ENCODE measurements at places on chromosomes 11 and 22.

DNA sequence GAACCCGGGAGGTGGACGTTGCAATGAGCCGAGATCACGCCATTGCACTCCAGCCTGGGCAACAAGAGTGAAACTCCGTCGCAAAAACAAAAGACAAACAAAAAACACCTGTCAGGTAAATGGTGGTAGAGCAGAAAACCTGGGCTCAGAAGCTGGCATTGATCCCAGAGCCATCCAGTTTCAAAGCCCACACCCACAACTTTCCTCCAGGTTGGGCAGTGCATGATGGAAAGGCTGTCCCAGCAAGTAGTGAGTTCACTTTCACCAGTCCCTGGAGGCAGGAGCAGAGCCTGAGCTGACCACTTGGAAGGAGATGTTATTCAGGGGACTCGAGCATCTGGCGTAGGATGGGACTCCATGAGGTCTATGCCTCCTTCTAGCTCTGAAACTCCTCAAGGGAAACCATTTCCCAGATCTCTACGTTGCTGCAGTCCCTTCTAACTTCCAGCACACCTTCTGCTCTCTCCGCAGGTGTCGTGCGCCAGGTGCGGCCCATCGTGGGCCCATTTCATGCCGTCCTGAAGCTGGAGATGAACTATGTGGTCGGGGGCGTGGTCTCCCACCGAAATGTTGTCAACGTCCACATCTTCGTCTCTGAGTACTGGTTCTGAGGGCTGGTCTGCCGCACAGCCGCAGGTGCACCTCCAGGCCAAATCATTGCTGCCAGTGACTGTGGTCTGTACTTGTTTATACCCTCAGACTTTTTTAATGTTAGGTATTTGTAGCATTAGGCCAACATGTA lies 71.6 kb upstream of the ATXN10 start:
- DNase-seq = no peak

- no peak for DNase-seq
Measured at GRCh38 chr11:1603629-1604028, 4.6 kb downstream of the KRTAP5-3 start.

DNA sequence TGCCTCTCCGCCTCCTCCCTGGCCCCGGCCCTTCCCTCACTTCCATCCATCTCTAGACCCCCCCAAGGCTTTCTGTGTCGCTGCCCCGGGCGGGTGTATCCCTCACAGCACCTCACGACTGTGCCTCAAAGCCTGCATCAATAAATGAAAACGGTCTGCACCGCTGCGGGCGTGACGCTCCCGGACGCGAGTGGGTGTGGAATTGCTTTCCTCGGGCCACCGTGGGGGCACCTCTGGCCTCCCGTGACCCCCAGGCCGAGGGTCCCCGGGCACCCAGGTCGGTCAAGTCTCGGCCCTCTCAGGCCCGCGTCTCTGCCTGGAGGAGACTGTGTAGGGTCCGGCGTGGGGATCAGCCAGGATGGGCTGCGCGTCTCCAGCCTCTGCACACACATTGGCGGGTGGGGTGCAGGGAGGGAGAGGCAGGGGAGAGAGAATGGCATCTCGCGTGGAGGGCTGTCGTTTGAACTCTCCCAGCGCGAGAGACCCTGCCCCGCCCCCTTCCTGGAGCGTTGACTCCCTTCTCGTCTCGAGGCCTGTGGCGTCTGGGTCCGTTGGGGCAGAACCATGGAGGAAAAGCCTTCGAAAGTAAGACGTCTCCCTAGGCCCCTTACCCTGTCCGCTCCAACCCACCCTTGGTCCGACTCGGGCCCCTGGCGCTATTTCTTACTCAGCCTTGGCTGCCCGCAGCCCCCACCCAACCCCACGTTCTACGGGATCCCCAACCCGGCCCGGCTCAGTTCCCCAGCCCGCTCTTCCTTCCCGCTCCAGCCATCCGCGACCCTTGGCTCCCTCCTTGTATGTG lies at the start of gene CATSPERZ:
TSS of gene CATSPERZ (plus strand) at position 512 of the 802 bp plus-strand sequence. CDS start at position 565, 53 bp downstream.
- no peak for DNase-seq

DNA sequence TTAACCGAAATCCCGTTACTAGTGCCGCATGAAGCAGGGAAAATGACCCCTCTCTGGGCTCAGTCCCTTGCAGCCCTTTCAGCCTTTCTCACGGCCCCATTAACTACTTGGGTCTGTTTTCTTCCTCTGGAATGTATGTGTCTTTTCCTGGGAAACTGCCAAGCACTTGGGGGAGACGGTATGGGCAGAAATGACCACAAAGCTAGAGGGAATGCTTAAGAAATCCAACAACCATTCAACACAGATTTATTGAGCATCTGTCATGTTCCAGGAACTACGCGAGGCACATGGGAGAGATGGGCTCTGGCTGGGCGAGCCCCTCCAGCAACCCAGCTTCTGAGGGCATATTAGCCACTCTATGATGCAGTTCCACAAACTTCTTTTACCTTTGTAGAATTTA lies 462.6 kb downstream of the BUD13 start:
- DNase-seq = no peak

- no peak for DNase-seq
Measured at GRCh38 chr11:27085111-27085510, 44.5 kb downstream of the BBOX1 start.

DNA sequence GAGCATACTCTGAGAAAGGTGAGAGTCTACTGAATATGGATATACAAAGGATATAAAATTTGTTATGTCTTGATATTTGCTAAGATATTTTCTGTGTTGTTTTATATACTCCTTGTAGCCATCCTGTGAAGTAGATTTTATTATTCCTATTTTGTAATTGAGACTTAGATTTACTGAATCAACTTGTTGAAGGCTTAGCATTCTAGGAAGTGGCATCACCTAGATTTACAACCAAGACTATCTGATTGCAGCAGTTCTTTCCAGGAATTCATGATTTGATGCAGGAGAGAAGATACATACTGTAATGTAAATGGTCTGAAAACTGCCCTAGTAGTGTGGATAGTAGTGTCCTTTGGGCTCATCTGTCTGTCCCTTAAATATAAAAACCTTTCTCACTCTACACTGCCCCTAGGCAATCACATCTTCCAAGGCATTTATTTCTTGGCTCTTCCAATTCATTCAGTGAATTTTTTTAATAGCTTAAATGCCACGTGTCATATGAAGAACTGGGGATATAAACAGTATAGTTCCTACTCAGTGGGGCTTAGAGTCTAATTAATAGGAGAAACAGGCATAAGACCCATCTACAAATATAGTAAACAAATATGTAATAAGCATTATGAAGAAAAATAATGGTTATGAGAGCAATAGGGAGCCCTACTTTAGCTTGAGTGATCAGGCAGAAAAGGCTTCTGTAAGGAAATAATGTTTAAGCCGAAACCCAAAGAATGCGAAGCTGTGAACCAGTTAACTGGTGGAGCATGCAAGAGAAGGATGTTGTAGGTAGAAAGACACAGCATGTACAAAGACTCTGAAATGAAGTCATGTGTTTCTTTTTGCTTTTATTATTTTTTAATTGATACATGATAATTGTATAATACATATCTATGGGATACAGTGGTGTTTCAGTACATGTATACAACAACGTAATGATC lies 13.6 kb downstream of the IPO7 start:
- no peak for DNase-seq

DNA sequence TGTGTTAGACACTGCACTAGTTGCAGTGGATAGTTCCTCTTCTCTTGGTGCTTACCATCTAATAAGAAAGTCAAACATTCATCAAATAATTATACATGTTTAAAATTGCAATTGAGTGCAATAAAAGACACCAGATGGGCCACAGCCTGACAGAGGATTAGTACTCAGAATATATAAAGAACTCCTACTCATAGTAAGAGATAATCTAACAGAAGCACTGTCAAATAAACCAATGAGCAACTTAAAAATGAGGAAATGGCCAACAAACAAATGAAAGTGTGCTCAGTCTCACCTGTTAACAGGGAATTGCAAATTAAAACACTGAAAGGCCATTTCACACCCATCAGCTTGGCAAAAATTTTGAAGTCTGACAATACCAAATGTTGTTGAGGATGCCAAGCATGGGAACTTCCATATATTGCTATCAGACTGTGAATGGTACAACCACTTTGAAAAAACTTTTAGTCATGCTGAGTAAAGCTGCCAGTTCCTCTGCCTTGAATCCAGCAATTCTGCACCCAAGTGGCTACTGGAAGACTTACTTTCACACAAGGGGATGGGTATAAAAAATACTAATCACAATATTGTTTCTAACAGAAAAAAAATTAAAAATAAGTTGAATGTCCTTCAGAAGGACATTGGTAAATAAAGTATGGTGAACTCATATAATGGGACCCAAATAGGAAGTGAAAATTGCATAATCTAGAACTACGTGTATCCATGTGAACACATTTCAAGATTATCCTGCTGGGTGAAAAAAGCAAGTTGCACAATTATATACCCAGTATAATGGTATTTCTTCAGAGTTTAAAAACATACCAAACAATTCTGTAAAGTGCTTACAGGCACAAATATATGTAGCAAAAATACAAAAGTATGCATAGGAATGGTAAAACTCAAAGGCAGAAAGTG lies 41.4 kb upstream of the CREB3L1 start:
- DNase-seq = no peak

DNA sequence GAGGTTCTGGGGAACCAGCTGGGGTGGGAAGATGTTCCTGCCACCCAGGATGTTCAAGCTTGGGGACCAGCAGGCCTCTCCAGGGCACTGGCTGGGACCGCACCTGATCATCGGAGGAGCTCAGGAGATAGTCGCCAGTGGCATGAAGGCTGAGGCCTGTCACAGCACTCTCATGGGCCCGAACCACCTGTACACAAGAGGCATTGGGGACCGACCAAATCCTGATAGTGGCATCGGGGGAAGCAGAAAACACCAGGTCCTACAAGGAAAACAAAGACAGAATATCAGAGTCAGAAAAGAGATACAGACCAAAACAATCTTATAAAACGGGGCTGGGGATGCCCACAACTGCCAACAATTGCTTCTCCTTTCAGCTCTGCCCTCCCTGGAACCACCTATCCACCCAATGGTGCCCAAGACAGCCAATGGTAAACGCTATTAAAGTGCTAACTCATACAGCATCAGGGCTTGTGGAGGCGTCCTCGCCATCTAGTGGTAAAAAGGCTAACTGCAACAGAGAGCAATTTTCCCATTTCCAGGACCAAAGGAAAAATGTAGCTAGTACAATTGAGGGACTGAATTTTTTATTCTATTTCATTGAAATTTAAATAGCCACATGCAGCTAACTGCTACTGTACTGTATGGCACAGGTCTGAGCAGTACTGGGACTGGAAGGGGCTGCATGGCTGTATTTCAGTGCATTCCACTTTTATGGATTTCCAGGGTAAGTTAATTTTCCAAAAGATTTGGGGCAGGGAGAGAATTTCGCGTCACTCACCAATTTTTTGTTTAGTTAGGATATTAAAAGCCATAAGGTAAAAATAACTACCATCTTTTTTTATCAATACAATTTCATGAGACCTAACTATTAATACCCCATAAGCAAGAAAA lies 7.1 kb downstream of the PRPF19 start:
- no peak for DNase-seq

Data from activated T-cell treated with anti-CD3 and anti-CD28 coated beads, Interleukin-2, amount 50 U/mL, for 4 hours (primary cell).